ENCODE measurements at places on chromosomes 5 and 9.

GRCh38 chr5:127608077-127608660 is 40.7 kb upstream of the CTXN3 start:
- DNase-seq = no peak

GRCh38 chr5:4970171-4970570 is 170.0 kb upstream of the ADAMTS16 start:
- DNase-seq = no peak

- DNase-seq = no peak
Measured at GRCh38 chr9:102779356-102779755, 215.8 kb upstream of the CYLC2 start.

GRCh38 chr5:86970361-86970760 is 297.3 kb upstream of the RASA1 start:
- DNase-seq = no peak

DNA sequence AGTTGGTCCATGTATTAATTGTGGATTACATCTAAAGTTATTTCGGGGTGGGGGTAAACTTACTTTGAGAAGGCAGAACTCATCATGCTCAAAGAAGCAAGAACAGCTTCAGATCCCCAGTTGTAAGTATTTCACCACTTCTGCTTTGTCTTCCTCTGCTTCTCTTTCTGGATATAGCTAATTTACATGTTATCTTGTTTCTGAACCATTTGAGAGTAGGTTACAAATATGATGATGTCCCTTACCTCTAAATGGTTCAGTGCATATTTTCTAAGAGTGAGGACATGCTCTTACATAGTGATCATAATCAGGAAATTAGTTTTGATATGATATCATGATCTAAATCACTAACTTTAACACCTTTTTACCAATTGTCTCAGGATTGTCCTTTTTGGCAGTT is 11.9 kb downstream of the TRIO start:
- no peak for DNase-seq

DNA sequence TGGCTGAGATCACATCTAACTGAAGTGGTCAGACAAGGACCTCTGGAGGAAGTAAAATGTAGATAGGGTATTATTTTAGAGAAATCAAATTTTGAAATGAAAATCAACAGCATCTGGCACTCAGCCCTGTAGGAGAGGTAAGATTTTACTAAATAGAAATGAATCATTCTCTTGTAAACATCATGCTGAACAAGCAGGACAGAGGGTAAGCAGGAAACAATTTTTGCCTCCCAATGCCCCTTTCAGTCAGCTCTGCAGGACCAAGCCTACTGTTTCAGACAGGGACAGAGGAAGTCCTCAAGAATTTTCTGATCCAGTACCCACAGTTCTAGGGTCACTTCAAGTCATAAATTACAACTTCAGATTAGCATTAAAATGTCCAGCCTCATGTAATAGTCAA is 190.1 kb downstream of the ESM1 start:
- DNase-seq = no peak

- no peak for DNase-seq
Measured at GRCh38 chr9:27499451-27499850, 24.6 kb upstream of the IFNK start.

DNA sequence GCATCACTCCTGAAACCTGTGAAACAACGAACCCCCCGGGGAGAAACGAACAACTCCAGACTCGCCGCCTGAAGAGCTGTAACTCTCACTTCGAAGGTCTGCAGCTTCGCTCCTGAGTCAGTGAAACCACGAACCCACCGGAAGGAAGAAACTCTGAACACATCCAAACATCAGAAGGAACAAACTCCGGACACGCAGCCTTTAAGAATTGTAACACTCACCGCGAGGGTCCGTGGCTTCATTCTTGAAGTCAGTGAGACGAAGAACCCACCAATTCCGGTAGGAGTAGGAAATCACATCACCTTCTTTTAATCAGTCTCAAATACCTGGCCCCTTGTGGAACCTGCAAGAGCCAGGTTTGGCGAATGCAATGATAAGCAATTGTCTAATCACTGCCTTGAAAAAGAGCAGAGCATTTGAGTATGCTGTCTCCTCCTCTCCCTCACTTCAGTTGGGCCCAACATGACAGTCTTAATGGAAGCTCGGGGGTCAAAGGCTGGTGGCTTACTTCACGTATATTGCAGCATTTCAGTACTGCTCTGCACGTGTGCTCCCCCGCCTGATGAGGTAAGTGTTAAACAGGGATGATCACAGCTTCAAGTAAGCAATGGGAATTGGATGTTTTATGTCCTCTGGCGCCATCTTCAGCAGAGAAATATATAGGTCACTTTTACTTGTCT is 473 bp downstream of the IRGM start:
- DNase-seq = no peak
